OCI-LY7 (cell line): ENCODE measurements at places on chromosomes 13 and 19. TPM values are rescaled to one million over a fixed set of nuclear protein-coding genes. Genes with fewer than 3 reads are reported as not detected.

- DNase-seq = no peak
Measured at GRCh38 chr13:94537740-94538630, 58.0 kb downstream of the TGDS start.

DNA sequence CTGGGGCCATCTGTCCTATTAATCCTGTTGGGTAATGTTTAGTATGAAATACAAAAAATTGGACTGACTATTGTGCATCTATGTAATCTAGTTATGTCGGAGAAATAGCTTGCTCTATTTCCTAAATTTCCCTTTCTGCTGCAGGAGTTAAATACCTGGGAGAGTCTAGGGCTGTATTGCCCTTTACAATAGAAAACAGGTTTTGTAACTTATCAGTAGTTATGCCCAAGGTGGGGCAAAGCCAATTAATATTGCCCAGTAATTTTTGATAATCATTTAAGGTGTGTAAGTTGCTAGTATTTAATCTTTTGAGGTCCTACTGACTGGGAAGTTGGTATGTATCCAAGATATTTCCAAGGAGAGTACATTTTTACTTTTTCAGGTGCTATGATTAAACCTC is 838.1 kb downstream of the DACH1 start:
- DNase-seq = no peak

DNA sequence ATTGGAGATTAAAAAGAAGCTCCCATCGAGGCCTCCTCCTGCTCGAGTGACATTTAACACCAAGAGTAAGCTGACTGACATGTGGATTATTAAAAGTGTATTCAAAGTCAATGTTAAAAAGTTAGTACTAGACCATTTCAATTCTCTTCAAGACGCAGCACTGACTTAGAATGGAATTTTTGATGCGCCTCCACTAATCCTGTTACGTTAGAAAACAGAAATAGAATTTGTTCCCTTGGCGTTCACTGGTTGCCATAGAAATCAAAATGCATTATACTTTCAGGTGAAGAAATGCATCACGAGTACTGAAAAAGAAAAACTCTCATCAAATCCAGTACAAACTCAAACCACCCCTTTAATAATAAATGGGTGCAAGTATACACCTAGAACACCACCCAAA is 42.2 kb downstream of the BRD4 start:
- DNase-seq = no peak

GRCh38 chr13:95247171-95247570 is 54.1 kb downstream of the ABCC4 start:
- DNase-seq = no peak

- no peak for DNase-seq
Measured at GRCh38 chr19:42207767-42208271, 9.7 kb downstream of the DEDD2 start.

DNA sequence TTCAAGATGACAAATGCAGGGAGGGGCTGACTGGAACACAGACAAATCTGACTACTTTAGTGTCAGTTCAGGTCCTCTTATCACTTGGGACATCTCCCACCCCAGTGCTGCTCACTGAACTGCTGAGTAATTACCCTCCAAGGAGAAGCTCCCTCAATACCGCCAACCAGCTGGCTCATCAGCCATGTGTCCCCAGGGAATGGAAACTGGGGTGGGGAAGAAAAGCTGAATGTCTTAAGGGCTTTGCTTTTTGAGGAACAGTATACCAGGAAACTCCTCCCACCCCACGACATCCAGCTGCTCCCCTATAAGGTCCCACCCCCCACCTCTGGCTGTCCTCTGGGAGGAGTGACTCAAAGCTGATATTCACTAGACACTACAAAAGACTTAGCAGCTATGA is 2.0 kb downstream of the ZNF823 start:
- DNase-seq = peak; percentile 23

DNA sequence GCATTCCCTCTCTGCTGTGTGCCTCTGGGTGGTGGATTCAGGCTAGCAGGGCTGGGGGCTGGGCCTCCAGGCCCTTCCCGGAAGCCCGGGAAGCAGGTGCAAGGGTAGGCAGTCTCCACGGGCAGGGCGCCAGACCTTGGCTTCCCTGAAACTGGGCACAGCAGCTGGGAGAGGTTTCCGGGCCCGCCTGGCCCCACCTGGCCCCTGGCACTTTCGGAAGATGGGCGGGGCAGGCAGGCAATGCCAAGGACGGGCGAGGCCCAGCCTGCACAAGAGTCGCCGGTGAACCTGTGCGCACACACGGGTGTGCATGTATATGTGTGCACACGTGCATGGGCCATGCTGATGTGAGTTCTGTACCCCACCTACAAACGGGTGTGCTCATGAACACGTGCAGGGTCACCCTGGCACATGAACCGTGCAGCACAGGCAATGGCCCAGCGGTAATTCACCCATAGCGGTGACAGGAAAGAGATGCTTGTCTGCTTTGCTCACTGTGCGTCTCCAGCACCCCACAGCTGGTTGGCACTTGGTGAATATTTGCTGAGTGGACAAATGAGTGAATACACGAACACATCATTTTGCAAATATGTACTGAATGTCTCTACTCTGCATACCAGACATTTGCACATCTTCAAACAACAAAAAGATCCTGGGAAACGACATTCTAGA is 15.3 kb downstream of the GADD45B start:
- peak; percentile 72 for DNase-seq

The DLEU7 gene
- not detected in 2 replicates for total RNA-seq

DNA sequence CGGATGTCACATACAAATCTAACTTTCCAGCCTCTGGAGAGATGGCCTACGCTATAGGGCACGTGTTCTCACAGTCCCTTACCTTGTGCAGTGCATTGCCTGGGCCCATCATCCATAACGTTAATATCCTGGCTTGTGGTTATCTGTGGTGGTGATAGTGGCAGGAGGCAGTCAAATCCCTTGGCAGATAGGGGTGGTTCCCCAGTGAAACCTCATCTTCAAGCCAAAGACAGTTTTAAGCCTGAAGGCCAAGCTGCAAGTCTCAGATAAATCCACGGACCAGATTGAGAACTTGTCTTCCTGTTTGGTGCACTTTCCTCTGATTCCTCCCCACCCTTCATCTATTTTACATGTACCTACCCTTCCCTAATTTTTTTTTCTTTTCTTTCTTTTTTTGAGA is 4.3 kb upstream of the FBXO17 start:
- DNase-seq = no peak

GRCh38 chr13:95083758-95084157 is 217.5 kb downstream of the ABCC4 start:
- no peak for DNase-seq

- peak; percentile 60 for DNase-seq
Measured at GRCh38 chr19:46351241-46352041, 4.6 kb downstream of the PPP5C start.

The ADGRE1 gene
- total RNA-seq = 0.17 and 0.46 TPM in 2 replicates

DNA sequence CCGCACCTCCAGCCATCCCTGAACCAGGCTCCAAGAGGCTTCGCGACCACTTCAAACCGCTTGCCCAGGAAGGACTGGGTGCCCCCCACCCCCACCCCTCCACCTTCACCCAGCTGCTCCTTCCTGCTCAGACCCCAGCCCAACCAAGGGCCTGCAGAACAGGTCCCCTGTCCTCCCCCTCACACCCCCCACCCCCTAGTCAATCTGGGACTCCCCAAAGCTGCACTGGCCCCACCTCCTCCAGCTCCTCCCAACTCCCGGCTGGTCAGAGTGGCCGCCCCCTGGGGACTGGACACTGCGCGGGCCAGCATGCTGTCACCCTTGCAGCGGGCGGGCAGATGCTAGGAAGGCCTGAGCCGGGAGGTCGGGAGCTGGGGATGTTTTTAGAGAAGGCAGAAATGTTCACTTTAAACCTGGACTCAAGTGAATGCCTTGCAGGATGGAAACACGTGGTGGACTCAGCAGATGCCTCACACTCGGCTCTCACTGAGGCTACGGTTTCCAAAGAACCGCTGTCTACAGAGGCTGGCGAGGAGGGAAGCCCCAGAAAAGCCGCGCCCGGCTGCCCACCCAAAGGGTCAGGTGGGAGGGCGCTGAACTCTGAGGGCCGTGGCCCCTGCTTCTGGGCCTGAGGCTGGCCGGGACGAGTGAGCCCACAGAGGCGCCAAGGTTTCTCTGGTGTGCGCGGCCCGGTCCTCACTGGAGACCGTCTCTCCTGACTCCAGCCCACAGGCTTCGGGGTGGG is 8.0 kb downstream of the RPL36 start:
- no peak for DNase-seq

The PTGIR gene
- total RNA-seq = not detected in 2 replicates

The MAP3K10 gene
- 32.5 and 38.4 TPM in 2 replicates for total RNA-seq

GRCh38 chr13:73880365-73880764 is 253.8 kb downstream of the KLF12 start:
- DNase-seq = no peak

The CAPN12 gene
- 2.6 and 3.7 TPM in 2 replicates for total RNA-seq

- DNase-seq = no peak
Measured at GRCh38 chr13:27423333-27423732, 1.1 kb upstream of the GTF3A start.

GRCh38 chr13:64505336-64505910 is 2724.7 kb downstream of the PCDH9 start:
- no peak for DNase-seq

DNA sequence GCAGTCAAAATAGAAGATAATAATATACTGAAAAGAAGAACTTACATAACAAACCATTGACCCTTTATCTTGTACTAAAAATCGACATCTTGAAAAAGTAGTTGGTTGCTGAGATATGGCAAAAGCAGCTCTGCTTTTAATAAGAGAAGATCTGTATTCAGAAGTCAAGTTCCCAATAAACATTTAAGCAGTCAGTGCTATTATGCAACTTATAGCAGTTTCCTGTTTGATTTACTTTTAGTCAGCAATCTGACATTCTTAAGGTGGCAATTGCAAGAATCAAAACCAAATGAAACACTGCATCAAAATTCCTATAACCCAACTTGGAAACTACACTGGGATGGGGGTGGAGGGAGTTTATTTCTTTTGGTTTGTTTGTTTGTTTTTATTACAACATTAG is 165.5 kb downstream of the TBC1D4 start:
- no peak for DNase-seq

The KIR2DL4 gene
- not detected in 2 replicates for total RNA-seq

The ZSCAN4 gene
- not detected in 2 replicates for total RNA-seq

DNA sequence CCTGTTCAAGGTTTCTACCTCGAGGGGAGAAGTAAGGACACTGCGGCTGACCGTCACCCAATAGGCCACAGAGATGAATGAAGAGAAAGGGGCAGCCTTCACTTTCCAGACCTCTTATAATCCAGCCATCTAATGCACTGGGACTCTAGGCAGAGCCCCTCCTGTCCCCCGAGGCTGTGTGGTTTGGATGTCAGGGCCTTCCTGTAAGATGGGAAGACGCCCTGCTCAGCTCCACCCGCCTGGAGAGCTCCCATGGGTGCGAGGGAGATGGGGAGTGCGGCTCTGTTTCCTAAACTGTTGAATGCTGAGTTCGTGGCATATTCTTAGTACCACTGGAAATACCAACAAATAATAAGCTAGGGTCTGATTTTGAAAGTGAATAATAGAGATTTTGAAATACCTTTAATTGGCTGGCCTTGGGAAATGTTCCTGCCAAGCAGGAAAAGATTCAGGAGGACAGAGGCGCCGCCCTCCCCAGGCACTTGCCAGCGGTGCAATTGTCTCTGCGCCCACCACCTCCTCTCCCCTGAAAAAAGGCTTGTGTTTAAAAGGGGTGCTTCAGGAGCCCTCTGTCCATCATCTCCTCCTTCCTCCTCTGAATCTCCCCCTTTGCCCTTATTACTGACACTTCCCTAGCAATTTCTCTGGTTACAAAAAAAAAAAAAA is 85.4 kb upstream of the GPR183 start:
- no peak for DNase-seq

DNA sequence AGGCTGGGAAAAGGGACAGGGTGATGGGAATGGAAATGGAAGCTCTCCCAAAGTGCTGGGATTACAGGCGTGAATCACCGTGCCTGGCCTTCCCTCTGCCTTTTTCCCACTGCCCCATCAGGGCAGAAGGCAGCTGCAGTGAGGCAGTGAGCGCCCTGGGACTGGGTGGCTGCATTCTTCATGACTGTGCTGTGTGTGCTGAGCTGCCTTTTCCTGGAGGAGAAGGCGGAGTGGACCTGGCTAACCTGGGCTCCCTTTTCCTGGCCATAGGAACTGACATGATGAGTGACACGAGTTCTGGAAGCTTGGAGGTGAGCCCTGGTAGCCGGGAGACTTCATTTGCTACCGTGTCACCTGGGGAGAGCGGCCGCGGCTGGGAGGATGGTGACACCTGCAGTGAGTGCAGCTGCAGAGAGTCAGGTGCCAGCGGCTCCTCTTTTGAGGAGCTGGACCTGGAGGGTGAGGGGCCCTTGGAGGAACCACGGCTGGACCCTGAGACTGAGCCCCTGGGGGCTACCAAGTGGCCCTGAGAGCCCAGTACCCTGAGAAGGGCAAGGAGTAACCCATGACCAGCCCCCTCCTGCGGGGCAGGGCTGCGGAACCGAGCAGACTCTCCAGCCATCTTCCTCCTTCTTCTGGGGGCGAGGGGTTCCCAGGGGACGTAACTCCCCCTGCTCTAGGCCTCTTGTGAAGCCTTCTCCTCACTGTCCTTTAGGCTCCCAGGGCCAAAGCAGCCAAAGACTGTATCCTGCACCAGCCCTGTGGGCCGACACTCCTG is 26.3 kb upstream of the ZNF492 start:
- no peak for DNase-seq

- no peak for DNase-seq
Measured at GRCh38 chr19:12932392-12933286, 872 bp downstream of the FARSA start.

GRCh38 chr19:44746946-44747738 is 1.4 kb upstream of the BCL3 start:
- peak; percentile 79 for DNase-seq

- DNase-seq = peak; percentile 57
Measured at GRCh38 chr19:2055931-2056836, 5.1 kb upstream of the MKNK2 start.

GRCh38 chr13:30093236-30093635 is 214.1 kb downstream of the KATNAL1 start:
- no peak for DNase-seq

GRCh38 chr19:48560095-48560530 is 8.1 kb downstream of the SULT2B1 start:
- peak; percentile 16 for DNase-seq

The ZNF606 gene
- total RNA-seq = 3.2 and 4.3 TPM in 2 replicates

The ZNF283 gene
- total RNA-seq = 1.9 and 2.8 TPM in 2 replicates

DNA sequence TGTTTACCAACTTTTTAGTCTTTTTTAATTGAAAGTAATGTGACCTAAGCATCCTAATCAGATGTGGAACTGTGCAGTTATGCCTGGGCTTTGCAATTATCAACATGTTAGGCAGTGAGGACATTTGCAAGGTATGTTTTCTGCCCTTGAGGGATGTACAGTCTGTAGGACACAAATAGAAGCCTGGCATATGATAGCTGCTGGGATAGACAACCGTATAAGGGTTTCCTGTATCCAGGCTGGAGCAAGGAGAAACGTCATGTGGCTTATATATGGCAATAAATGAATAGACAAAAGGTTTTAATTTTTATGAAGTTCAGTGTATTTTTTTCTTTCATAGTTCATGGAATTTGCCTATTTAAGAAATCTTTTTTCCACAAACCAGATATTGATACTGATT is 2.0 kb upstream of the VPS36 start:
- no peak for DNase-seq

- DNase-seq = no peak
Measured at GRCh38 chr13:59790626-59791025, 373.1 kb downstream of the DIAPH3 start.
